CD4-positive, alpha-beta T cell treated with Interferon alpha-2 for 1 hour (primary cell): ENCODE measurements at places on chromosomes 13 and 19.
A peak's percentile ranks its signal among the peaks of the same experiment; 100 is the strongest.

- DNase-seq = no peak
Observed at GRCh38 chr13:96091164-96092117, 1.5 kb downstream of the HS6ST3 start.

DNA sequence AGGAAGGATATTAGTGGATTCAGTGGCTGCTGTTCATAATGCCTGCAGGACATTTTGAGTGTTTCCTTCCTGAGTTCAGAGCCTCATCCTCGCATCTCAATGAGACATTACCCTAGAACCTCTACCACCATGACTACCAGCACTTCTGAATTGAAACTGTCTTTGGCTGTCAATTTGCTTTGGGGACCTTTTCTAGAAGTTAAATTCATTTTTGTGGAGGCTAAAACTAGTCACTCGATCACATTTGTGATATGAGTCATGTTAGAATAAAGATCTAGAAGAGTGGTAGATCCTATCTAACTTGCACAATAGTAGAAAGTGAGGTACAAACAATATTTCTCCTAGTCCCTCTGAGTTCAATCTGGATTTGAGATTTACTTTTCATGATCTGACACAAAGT, 124.9 kb downstream of the KCNRG start:
- DNase-seq = no peak

GRCh38 chr19:7013678-7014077, 7.6 kb downstream of the MBD3L2B start:
- DNase-seq = no peak

- DNase-seq = peak; percentile 43
Observed at GRCh38 chr13:46211116-46211482, 629 bp upstream of the LRRC63 start.

GRCh38 chr13:43132257-43132656, 108.9 kb downstream of the DNAJC15 start:
- DNase-seq = no peak

- no peak for DNase-seq
Observed at GRCh38 chr19:49149652-49150105, 5.5 kb downstream of the HRC start.

DNA sequence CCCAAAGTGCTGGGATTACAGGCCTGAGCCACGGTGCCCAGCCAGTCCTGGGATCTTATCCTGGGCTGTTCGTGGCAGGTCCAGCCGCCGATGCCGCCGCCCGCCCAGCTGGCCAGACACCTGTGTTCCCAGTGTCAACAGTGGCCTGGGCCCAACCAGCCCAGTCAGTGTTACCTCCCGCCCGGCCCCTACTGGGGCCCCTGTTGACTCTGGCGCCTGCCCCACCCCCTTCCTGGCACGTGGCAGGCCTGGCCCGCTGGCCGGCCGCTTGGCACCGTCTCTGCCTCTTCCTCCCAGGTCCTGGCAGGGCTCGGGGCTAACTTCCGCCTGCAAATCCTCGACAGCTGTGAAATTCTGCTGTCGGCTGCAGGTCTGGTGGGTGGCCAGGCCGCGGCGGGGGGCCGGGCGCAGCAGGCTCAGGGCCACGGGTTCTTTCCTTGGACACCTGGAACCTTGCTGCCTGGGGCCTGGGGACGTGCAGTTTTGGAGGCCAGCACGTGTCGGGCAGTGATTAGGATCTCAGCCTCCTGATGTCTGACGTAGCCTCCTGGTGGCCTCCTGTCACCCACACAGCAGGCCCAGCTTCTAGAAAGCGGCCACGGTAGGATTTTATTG, 9.1 kb downstream of the ARID3A start:
- DNase-seq = peak; percentile 35

- no peak for DNase-seq
Observed at GRCh38 chr13:55000844-55001243, 1972.2 kb downstream of the OLFM4 start.

GRCh38 chr19:39052243-39052746, 19.9 kb upstream of the FBXO27 start:
- peak; percentile 54 for DNase-seq

DNA sequence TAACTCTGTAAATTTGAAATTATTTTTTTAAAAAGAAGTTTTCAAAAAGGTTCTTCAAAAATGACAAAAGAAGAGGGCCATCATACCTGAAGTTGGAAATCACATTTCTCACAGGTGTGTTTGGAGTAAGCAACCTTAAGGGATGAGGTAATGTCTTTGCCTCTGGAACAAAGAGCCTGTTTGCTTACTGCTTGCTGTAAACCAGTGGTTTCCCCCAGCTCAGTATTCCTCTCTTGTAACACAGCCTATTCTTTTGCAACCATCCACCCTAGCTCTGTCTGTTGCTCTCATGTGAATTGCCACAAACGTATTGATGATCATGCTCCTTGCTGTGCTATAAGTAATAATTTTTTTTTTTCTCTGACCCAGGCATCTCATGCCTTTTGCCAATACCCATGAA, 38.1 kb downstream of the UCHL3 start:
- no peak for DNase-seq

- no peak for DNase-seq
Observed at GRCh38 chr13:62173958-62174357, 758.3 kb upstream of the PCDH20 start.

DNA sequence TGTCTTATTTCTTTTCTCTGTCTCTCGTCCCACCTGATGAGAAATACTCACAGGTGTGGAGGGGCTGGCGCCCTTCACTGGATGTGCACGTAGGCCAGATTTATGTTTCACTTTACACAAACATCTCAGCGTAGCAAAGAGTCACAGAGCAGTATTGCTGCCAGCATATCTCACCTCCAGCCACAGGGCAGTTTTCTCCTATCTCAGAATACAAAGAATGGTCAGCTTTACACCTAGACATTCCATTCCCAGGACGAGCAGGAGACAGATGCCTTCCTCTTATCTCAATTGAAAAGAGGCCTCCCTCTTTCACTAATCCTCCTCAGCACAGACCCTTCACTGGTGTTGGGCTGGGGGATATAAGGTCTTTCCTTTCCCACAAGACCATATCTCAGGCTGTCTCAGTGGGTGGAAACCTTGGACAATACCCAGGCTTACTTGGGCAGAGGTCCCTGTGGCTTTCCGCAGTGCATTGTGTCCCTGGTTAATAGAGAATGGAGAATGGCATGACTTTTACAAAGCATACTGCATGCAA, 7.2 kb upstream of the ZNF611 start:
- no peak for DNase-seq

GRCh38 chr19:14073925-14074838, 1.6 kb downstream of the MISP3 start:
- DNase-seq = peak; percentile 18

GRCh38 chr13:48398450-48399095, 14.3 kb downstream of the LPAR6 start:
- no peak for DNase-seq

GRCh38 chr13:39959497-39960144, 304.2 kb downstream of the COG6 start:
- no peak for DNase-seq

DNA sequence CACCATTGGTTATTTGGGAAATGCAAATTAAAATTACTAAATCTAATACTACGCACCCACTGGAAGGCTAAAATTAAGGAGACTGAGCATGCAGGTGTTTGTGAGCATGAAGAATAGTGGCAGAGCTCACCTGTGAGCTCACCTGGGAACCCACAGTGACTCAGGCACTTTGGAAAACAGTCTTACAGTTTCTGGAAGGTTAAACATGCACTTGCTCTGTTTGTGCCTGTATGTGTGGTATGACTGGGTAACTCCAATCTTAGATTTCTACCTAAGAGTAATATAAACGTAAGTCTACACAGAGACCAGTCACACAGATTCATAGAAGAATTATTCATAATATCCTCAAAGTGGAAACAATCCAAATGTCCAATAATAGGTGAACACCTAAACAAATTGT, 318.8 kb downstream of the ATP8A2 start:
- DNase-seq = no peak

- no peak for DNase-seq
Observed at GRCh38 chr19:30807278-30807677, 435.1 kb downstream of the ZNF536 start.

DNA sequence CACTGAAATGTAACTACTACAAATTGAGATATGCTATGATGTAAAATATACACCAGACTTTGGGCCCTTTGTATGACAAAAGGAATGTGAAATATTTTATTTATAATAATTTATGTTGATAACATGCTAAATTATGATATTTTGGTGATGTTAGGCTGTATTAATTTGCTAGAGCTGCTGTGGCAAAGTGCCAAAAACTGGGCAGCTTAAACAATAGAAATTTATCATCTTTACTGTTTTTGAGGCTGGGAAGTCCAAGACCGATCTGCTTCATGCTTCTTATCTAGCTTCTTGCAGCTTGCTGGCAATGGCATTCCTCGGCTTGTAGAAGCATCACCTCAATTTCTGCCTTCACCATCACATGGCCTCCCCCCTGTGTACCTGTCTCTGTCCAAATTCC, 245.0 kb downstream of the GPC5 start:
- DNase-seq = no peak

DNA sequence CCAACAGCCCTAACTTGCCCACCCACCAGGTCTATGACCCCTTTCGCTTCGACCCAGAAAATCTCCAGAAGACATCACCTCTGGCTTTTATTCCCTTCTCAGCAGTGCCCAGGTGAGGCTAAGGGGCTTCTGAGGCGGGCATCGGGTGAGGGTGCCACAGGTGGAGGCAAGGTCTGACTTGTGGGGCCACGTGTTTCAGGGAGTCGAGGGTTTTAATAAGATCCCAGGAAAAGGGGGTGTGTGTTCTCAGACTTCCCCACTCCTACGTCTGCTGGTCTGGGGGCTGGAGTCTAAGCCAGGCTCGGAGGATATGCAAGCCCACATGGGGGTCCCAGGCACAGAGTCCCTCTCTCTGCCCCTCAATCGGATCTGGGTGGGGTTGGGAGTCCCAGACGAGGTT, 30.9 kb upstream of the CYP4F8 start:
- no peak for DNase-seq

- DNase-seq = no peak
Observed at GRCh38 chr13:28741084-28741491, 22.3 kb upstream of the SLC46A3 start.

DNA sequence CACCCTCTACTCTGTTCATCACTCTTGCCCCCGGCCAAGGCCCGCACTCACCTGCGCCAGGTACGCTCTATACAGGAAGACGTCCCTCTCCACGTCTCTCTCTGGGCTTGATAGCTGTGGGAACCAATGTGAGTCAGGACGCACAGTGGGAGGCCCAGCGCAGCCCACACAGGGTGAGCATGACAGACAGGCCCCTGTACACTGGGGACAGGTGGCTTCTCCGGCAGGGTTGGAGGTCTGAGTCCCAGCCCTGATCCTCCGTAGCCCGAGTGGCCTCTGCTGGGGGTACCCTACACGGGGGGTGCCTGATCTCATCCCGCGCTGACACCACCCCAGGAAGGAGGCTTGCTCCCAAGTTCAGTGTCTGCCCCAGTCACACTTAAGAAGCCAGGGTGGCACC, 6.3 kb downstream of the COPE start:
- no peak for DNase-seq

GRCh38 chr13:46656786-46657185, 103.8 kb downstream of the LRCH1 start:
- no peak for DNase-seq

DNA sequence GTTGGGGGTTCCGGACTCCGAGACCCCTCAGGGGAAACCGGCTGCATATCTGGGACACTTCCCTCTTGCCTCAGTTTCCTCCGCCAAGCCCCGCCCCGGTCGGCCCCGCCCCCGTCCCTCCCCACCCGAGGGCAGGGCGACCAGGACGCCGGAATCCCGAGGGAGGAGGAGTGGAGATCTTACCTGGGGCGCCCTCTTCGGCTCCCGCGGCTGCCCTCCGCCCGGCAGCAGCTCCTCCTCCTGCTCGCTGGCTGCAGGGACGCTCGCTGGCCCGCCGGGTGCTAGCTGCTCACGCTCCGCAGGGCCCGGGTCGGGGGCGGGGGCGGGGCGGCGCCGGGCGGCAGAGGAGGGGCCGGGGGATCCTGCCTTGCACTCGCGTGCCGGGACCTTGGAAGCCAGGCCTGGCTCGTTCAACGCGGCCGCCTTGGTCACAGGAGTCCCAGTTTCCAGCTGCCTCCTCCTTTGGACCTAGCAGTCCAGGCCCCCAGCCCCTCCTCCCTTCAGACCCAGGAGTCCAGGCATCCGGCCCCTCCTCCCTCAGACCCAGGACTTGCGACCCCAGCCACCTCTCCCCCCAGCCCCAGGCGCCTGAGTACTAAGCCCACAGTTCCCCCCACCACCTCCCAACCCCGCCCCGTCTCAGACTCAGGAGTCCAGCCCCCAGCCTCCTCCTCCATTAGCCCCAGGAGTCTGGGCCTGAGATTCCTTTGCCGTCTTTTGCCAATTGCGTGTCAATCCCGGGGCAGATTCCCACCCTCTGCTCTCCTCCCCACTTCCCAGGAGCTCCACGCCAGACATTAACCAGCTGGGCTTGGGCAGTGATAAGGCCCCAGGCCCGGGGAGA, at the start of gene NTF4:
Gene NTF4, minus strand, starts transcription at position 51 of the 844 bp plus-strand sequence. CDS start 2,821 bp downstream, outside the sequence.
- no peak for DNase-seq
